ENCODE measurements at places on chromosomes 13 and 19. TPM values are rescaled to one million over a fixed set of nuclear protein-coding genes. Genes with fewer than 3 reads are reported as not detected.

DNA sequence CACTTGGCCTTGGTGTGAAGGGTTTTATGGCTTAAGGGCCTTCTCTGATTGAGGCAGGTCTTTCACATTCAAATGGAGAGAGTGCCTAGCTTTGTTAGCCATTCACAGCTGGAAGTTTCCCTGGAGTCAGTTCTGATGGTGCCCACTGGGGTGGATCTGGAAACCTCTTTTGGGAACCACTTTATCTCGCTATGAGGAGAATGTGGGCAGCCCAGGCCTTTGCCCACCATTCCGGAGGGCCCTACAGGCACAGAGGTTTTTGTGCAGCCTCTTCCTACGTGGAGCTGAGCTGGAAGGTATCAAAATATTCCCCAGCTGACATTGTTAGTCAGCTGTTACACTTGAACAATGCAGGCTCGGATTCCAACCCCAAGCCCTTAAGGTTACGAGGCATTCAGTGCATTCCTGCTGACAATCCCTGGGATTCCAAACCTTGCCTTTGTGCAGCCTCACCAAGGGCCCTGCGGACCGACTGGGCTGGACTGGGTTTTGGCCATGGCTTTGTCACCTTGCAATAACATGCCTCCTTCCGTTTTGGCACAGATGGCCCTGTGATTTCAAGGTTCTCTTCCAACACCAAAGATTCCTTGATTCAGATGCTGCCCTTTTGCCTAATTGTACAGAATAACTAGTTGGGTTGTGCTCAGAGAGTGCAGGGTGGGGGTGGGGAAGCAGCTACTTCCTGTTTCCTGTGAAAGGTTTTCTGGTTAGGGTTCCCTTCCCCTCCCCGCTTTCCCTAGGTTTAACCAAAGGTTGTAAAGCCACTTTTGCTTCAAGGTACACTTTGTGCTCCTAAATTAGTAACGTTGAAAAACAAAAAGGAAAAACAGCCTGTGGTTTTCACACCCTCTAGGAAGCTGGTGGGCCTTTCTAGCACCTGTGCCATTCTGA lies 27.0 kb downstream of the SAE1 start:
- peak; percentile 68 for DNase-seq

DNA sequence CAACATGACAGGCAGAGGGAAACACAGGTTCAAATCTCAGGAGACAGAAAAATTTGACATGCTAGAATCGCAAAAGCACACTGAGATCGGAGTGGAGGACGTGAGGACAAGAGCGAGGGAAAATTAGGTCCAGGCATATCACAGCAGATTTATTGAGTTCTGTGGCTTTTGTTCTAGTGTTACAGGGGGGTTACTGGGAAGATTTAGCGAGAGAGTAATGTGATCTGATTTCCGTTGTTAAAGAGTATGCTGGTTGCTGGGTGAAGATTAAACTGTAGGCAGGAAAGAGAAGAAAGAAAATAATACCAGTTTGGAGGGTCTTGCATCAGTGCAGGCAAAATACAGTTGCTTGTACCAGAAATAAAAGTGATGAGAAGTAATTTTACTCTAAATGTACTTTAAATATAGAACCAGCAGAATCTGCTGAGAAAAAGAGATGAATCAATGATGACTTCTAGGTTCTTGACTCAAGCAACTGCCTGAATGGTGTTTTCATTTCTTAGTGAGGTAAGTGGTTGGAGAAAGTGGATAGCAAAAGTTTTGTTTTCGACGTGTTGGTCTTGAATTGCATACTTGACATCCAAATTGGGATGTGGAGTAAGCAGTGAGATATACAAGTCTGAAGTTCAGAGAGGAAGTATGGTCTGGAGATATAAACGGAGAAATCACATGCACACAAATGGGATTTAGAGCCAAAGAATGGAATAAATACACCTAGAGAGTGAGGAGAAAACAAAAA lies 35.7 kb downstream of the UFM1 start:
- DNase-seq = no peak

ONECUT3 gene
- total RNA-seq = not detected

KISS1R gene
- not detected for total RNA-seq

SPRED3 gene
- 0.80 TPM for total RNA-seq

SRRM5 gene
- 0.30 TPM for total RNA-seq

LRRC8E gene
- 0.45 TPM for total RNA-seq
